ENCODE measurements at places on chromosomes 1 and 21. TPM values are rescaled to one million over a fixed set of nuclear protein-coding genes. Genes with fewer than 3 reads are reported as not detected.

Gene RBM11
- total RNA-seq, result 2.1 TPM

DNA sequence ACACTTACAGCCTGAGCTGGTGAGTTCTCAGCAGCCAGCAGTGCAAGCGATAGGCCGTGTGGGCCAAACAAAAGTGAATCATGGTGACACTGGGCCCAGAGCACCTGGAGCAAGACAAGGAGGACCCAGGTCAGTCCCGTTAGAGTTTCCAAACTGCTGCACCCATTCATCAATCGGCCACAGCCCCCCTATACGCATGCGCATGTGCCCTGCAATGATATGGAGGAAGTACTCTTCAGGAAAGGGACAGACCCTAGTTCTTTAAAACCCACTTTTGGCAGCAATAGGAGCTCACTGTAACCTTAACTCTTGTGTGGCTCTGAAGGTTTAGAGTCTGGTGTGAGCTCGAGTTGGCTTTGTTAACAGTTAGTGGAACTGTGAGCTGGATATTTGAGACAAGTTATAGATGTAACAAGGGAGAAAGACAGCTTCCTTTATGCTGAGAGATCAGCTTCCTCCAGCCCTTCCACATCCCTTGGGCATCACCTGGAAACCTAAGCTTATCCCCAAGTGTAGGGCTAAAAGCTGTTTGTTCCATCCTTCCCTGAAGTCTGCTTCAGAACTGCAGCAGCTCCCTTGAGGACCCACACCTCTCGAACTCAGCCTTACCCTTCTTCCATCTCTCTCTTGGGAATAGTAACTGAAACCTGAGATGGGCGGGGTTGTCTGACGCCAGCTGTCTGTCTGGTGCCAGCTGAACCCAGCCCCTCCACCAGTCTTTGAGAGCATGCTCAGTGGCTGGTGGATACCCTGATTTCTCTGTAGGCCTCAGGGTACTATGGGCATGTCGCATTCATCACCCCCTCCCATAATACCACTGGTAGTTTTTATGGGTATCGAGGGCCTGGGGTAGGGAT is 17.7 kb downstream of the NMNAT1 start:
- no peak for DNase-seq
- H3K27me3 ChIP-seq, result no peaks in the 10 kb centered on the region
- H3K4me3 ChIP-seq, result no peak overlapping the region

- peaks cover 17% of the 10 kb centered on the region for H3K4me1 ChIP-seq
- no peaks in the 10 kb centered on the region for H3K27me3 ChIP-seq
- no peak overlapping the region for H3K4me3 ChIP-seq
- DNase-seq, result no peak
- H3K27ac ChIP-seq, result no peak overlapping the region
Measured at GRCh38 chr1:94578856-94579255, 37.3 kb upstream of the F3 start.

GRCh38 chr1:19369396-19370090 is 57.4 kb downstream of the SLC66A1 start:
- DNase-seq, result no peak
- no peaks in the 10 kb centered on the region for H3K27me3 ChIP-seq
- no peak overlapping the region for H3K27ac ChIP-seq
- no peaks in the 10 kb centered on the region for H3K4me1 ChIP-seq
- no peak overlapping the region for H3K4me3 ChIP-seq
